ENCODE measurements at places on chromosomes 7 and 10.
A peak's percentile ranks its signal among the peaks of the same experiment; 100 is the strongest.

DNA sequence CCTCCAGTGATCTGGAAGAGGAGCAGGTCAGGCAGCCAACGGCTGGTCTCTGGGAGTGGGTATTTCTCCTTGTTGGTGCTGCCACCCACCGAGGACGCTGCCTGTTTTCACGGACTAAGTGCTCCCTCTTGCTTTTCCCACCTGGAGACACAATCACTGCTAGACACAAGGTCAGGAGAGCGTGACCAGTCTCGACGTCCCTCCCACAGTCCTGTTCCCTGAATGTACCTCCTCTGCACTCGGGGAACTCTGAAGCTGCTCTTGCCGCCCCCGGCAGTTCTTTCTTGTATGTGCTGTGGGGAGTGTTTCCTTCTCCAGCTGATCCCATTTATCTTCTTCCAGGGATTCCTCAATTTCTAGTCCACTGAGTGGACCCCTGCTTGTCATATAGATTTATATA is 89.4 kb downstream of the CYTH3 start:
- no peak for DNase-seq

- no peak for DNase-seq
Measured at GRCh38 chr10:116475866-116476265, 48.2 kb downstream of the PNLIPRP3 start.

GRCh38 chr10:60606343-60607080 is 171.8 kb upstream of the CDK1 start:
- DNase-seq, result no peak

DNA sequence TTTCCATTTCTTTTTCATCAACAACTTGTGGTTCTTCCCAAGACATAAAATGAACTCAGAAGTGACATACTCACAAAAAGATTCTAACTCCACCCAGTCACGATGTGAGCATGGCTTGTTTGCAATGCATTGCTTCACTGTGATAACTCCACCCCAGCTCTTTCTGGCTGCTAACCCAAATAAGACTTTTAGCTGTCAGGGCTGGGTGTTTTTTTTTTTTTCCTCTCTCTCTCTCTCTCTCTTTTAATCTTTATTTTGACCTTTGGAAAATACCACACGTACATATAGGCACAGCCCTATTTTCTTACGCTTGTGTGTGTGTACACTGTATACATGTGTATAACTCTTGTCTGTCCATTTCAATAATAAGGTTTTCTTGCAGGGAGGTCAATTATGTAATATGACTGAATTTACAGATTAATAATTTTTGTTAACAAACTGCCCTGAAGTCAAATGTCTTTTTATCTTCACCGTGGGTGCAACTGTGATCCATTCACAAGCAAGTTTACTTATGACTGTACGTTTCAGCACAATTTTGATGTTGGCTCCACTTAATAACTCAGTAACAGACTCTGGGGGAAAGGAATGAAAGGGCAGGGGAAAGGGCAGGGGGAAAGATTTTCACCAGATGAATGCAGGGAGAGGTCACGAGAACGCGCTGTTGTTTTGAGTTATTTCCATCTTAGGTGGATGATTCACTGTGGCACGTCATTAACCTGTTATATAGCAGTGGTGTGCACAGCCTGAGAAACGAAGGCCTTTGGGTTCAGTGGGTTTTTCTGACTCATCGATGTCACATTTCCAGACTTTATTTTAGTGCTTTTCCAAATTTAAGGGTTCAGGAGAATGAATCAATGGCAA is 49.1 kb downstream of the APBB1IP start:
- DNase-seq, result no peak

DNA sequence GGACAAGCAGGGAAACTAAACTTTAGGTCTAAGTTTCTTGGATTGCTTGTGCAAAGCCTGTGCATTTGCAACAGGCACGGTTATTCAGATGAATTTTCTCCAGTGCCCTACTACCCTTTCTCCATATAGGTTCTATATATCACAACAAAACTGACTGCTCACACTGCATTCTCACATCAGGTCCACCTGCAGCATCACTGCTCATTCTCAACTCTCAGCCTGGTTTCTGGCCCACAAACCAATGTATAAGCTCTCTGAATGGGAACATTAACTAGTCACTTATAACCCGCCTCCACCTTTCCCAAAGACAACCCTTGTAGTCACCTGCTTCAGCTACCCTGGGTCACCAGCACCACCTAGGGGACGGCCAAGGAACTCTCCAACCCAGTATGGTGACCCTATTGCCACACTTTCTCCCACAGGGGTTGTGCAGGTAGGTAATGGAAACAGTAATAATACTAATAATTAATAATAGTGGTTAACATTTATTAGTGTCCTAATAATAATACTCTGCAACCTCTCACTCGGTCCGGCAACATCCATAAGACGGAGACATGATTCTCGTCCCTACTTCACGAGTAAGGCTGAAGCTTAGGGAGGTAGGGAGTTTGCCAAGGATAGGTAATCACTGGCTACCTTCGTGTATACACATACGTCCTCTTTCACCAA is 97.3 kb downstream of the CLEC2L start:
- DNase-seq, result no peak

DNA sequence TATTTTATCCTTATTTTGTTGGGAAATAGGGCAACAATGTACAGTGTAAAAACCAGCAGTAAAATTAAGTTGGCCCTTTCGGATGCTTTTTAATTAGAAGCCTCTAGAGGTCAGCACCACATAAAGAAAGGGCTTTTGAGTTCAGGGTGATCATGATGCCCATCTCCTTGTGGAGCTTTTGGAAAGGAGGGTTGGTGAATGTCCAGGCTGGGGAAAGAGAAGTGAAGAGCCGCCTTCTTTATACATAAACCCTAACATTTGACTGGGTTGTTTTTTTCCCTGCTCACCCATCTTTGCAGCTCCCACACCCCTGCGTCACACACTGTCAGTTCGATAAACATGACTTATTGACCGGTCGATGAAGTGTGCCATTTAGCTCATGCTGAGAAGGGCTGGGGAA is 29.8 kb downstream of the MTURN start:
- DNase-seq, result no peak

DNA sequence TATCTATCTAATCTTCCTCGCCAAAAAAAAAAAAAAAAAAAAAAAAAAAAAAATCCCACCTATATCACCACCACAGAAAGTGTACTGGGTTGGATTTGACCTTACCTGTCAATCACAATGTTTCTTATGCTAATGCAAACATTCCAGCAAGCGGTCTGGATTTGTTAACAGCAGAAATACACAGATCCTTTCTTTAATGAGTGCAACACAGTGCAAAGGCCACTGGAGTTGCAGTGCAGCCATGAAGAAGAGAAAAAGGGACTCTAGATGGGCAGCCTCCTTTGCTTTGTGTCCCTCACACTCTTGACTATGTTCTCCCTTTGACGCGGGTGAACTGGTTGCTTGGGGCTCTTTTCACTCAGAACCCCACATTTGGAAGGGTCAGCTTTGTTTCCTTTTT is 127.3 kb upstream of the PRKCQ start:
- no peak for DNase-seq

DNA sequence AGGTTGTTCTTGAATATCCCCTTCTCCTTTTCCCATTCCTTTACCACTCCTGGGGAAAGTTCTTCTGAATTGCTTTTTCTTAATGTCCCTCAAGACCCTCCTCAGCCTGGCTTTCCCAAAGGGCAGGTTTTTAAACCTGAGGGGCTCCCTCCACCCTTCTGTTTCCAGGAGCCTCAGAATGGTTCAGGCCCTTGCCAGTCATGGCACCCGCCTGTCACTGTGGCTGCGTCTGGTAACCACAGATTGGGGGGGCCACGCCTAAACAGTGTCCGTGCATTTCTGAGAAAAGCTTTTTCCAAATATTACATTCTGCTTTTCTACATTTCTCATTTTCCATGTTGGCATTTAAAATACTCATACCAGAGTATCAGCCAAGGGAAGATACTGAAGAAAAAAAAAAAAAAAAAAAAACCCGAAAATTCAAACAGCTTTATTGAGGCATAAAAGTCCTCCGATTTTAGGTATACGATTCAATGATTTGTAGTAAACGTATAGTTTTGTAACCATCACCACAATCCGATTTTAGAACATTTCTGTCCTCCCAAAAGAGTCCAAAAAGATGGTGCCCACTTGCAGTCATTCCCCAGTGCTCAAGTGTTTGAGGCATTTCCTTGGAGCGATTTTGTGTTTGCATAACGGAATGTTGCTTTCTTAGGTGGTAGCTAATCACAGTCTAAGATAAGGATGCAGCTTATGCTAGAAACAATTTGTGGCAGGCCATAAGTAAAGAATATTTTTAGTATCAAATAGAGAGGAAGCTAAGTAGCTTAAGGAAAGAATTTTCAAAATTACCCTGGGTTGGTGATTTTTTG is 22.1 kb downstream of the HKDC1 start:
- DNase-seq, result no peak

DNA sequence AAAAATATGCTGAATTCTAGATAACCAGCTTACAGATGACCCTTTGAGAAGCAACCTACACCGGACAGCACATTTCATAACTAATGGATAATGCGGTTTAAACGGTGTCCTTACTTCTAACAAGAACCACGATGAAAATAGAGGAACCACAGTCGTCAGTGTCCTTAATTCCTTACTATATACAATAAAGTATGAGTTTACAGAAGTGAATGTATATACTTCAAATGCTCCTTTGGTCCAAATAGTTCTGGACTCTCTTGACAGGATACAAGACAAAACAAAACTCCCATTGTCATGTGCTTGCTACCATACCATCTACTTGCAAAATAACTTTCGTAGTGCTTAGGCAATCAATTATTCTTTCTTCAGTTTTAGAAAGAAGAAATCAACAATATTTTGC is 2.4 kb downstream of the NAMPT start:
- no peak for DNase-seq

- DNase-seq, result peak; percentile 95
Measured at GRCh38 chr7:17680026-17680425, 260.3 kb downstream of the SNX13 start.

- DNase-seq, result peak; percentile 92
Measured at GRCh38 chr7:151954866-151955820, 1.1 kb upstream of the GALNTL5 start.

DNA sequence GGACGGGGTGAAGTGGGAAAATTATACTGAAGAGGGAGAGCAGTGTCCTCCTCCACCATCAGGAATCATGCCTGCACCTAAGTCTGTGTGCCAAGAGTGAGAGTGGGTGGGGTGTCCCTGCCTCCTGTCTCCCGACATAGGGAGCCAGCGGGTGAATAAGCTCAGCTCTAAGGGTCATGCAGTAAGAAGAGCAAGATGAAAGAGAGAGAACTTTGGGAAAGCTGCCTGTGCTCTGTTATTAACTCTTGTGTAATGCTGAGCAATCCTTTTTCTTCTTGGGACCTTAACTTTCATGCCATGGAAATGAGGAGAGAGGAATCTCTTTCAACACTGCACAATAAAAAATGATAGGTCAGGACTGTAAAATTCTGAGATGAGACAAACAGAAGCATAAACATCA is 7.9 kb upstream of the TCAF1 start:
- DNase-seq, result no peak

DNA sequence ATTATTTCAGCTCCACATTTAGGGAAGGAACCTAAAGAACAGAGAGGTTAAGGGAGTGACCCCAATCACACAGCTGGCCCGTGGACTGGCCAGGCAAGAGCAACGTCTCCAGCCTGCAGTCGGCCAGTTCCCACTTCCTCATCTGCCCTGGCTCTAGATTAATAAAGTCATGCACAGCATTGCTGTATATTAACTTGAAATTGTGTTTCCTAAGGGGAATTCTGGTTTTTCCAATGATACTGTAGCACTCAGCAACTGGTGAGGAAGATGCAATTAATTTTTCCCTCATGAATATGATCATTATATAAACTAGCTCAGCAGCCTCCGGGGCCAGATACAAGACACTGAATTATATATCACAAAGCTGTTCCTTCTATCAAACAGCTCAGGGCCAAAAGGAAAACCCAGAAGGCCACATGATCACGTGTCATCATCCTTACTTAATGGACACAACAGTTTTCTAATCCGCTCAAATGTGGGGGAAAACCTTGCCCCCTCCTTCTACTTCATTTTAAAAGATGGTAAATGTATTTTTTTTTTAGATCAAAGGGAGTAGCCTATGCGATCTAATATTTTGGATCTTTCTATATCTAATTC is 295.3 kb upstream of the PRKCQ start:
- DNase-seq, result no peak

GRCh38 chr10:73814276-73814895 is 3.0 kb upstream of the NDST2 start:
- DNase-seq, result no peak

- no peak for DNase-seq
Measured at GRCh38 chr10:106493751-106494150, 670.8 kb downstream of the SORCS1 start.

DNA sequence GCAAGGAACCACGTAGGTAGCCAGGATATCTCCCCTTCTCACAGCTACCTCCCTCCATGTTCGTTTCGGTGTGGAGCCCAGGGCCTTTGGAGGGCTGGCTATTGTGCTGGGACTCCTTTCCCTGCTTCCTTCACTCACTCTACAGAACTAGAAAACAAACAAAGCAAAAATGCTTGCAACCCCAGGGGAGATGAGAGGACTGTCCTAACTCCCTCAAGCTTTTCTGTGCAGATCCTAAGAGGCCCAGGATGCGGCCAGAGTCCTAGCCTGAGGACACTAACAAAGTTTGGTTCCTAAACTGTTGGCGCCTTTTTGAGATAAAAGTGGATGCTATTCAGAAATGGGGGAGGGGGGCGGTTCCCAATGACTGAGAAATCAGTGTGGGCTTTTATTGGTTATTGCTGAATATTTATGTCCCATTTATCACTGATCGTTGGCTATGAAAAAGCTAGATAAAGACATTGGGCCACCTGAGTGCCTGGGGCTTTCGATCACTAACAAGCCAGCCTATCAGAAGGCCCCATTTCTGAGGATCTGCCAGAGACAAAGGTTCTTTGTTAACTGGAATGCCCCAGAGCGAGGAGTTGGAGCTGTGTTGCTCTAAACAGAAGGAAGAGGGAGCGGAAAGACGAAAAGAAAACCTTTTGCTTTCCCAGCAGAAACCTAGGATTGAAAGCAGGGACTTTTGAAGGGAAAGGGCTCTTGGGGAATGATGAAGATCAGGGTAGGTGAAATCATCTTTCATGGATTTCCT is 95.2 kb upstream of the EGR2 start:
- DNase-seq, result no peak

DNA sequence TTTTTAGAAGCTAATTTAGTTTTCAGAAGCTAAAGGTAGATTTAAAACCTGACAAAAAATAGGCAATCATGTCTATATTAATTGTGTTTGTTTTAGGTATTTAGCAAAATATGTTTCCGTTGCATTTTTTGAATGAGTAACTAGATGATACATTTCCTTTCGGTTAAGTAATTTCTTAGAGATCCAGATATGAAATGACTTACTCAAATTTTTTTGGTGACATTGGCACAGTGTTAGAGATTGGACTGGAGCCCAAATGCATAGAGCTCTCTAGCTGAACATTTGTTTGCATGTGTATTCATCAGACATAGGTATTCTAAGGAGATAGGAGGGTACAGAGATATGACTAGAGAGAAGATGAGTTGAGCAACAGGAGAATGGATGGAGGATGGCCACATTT is 1.9 kb downstream of the BUB3 start:
- no peak for DNase-seq

DNA sequence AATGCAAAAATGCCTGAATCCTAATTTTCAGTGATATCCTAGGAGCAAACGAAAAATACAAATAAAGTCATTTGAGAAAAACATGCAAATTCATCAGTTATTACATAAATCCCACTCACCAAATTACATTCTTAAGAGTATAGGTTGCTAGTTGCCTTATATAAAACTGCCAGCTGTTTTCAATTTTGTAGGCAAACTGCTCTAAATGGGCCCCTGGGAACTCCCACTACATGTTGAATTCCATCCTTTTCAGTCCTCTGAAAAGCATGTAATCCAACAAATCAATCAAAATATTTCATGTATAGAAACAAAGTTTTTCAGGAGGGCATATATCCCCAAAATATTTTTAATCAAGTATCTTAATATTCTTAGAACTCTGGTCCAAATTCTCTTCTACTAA is 2.1 kb upstream of the JMJD1C start:
- no peak for DNase-seq

Measured in vagina (tissue), 2 donors.